ENCODE measurements at places on chromosomes 2 and 18.
A peak's percentile ranks its signal among the peaks of the same experiment; 100 is the strongest.

DNA sequence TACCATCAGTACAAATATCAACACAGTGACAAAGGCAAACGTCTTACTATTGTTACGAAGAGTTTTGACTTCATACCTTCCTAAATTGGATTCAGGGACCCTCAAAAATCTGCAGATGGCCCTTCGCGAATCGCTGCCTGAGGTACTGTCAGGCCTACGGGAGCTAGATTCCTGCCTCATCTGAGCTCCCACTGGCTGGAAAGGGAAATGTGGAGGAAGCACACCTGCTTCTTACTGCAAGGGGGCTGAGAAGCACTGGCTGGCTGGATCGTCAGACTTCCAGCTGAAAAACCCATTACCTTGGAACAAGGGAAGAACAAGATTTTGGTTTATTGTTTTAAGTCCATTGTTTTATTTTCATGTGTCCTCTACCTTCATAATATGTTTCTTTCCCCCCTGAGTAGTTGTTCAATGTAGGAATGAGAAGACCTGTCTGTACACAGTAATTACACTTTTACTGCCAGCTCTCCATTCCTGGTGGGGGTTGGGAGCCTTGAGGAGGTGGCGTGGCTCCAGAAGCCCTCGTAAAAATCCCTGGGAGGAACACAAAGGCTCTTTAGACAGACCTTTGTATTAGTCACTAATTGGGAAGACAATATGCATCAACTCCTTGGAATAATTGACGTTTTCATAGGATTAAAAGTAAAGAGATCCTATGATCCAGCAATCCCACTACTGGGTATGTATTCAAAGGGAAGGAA is 124.1 kb upstream of the NOSTRIN start:
- H3K27ac ChIP-seq: peak overlapping the region; percentile 34
- peaks cover 14% of the 10 kb centered on the region for H3K4me1 ChIP-seq
- no peak for DNase-seq
- no peaks in the 10 kb centered on the region for H3K27me3 ChIP-seq

DNA sequence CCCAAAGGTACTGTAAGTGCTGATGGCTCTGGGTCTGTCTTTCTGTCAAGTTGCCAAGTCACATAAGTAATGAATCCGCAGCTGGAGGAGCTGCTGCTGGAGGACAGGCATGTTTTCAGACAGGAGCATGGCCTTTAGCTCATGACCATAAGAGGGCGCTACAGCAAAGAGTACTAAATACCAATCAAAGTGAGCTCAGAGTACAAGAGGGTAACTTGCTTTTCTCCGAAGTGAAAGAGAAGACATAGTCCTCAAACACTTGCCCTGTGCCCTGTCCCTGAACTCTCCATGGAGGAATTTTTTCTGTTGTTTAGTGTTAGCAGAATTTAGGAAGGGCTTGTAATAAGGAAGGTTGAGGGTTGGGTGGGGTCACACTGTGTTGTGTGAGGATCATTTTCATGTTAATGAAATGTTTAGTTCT is 58.0 kb upstream of the EML6 start:
- no peak overlapping the region for H3K27ac ChIP-seq
- peak; percentile 49 for DNase-seq
- H3K4me1 ChIP-seq: no peaks in the 10 kb centered on the region
- H3K27me3 ChIP-seq: no peaks in the 10 kb centered on the region
- peaks cover 100% of the 10 kb centered on the region for H3K36me3 ChIP-seq

DNA sequence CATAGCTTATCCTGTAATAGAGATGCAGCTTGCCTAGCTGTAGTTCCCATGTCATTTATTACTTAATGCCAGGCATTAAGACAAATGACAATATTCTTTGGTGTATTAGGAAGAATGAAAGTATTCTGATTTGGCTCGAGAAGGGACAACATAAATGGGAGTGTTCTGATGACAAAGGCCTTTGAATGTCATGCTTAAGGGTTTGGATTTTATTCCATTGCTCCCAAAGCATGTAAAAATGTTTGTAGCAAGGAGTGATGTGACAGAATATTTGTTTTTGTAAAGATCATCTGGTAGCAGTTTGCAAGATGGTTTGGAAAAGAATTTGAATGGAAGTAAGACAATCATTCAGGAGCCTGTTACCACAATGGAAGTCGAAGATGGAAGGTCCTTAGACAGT is 30.4 kb downstream of the EEF1B2 start:
- no peak overlapping the region for H3K4me3 ChIP-seq
- H3K4me1 ChIP-seq: no peaks in the 10 kb centered on the region
- H3K27me3 ChIP-seq: no peaks in the 10 kb centered on the region
- DNase-seq: no peak
- no peaks in the 10 kb centered on the region for H3K36me3 ChIP-seq
- no peak overlapping the region for H3K27ac ChIP-seq

DNA sequence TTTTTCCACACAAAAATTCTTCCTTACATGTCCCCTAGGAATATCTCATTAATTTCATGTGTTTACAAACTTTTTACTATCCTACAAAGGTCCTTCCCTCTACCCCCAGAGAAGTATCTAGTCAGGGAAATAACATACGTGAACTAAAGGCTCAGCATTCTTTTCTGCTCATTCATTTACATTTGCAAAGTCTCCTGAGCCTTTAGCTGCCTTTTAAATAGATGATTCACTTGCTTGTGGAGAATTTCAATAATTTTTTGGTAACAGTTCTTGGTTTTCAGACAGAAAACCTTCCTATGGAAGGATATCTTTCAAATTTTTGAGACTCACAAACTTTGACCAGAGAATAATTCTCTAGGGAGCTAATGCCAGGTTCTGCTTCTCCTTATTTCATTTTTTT is 81.5 kb upstream of the RMDN2 start:
- no peak overlapping the region for H3K27ac ChIP-seq
- H3K27me3 ChIP-seq: no peaks in the 10 kb centered on the region
- H3K4me3 ChIP-seq: no peak overlapping the region
- no peak for DNase-seq
- no peaks in the 10 kb centered on the region for H3K4me1 ChIP-seq

DNA sequence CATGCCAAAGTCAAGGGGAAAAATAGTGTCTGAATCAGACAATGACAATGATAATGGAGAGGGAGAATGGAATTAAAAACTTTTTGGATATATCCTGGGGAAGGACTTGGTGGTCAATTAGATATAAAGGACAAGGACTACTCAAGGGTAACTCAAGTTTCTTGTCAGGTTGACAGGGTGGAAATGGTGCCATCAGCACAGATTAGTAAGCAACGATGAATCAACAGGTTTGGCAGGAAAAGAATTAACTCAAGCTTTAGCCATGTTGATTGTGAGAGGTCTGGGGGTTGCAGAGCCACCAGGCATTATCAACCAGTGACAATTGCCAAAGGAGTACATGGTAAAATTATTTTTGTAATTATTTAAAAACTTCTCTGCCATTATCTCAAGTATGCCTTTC is 35.8 kb upstream of the SPATS2L start:
- H3K4me1 ChIP-seq: peaks cover 14% of the 10 kb centered on the region
- H3K27ac ChIP-seq: no peak overlapping the region
- no peak overlapping the region for H3K4me3 ChIP-seq
- H3K36me3 ChIP-seq: no peaks in the 10 kb centered on the region
- no peak for DNase-seq
- no peaks in the 10 kb centered on the region for H3K27me3 ChIP-seq

DNA sequence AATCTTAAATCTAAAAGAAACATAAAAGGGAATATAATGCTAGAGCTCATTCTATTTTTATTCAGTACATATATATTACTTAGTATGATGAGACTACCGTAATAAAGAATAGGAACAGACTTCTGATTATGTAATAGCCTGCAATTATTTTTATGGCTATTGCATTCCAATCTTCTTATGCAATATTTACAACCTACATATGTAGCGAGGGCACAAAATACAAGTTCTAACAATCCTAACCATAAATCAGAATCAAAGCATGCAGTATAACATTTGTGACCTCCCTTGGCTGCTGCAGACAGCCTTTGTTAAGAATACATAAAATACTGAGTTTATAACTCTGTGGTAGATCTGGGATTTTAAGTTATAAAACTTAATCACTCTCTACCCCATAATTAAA is 177.6 kb downstream of the BABAM2 start:
- no peaks in the 10 kb centered on the region for H3K27me3 ChIP-seq
- H3K27ac ChIP-seq: no peak overlapping the region
- H3K36me3 ChIP-seq: no peaks in the 10 kb centered on the region
- H3K4me1 ChIP-seq: no peaks in the 10 kb centered on the region
- DNase-seq: no peak
- no peak overlapping the region for H3K4me3 ChIP-seq

GRCh38 chr2:126792186-126792585 is 106.5 kb upstream of the TEX51 start:
- no peak overlapping the region for H3K4me3 ChIP-seq
- H3K36me3 ChIP-seq: no peaks in the 10 kb centered on the region
- H3K27ac ChIP-seq: no peak overlapping the region
- no peaks in the 10 kb centered on the region for H3K27me3 ChIP-seq
- H3K4me1 ChIP-seq: peaks cover 7% of the 10 kb centered on the region

GRCh38 chr18:10051877-10052631 is 138.2 kb downstream of the VAPA start:
- no peak for DNase-seq
- H3K27ac ChIP-seq: no peak overlapping the region
- no peak overlapping the region for H3K4me3 ChIP-seq
- H3K36me3 ChIP-seq: no peaks in the 10 kb centered on the region
- H3K4me1 ChIP-seq: no peaks in the 10 kb centered on the region
- no peaks in the 10 kb centered on the region for H3K27me3 ChIP-seq

DNA sequence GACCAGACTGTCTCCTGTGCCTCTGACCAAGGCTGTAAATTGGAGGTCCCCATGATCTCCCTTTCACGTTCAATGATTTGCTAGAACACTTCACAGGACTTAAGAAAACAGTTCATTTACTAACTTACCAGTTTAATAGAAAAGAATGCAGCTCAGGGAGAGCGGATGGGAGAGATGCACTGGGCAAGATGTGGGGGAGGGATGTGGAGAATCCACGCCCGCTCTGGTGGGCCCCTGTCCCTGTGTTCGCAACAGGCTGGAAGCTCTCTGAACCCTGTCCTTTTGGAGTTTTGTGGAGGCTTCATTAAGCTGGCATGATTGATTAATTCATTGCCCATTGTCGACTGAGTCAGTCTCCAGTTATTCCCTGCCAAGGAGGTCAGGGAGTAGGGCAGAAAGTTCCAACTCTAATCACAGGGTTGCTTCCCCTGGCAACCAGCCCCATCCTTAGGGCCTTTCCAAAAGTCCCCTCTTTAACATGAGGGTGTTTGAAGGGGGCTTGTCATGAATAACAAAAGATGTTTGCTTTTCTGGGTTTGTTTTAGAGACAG is 257.1 kb downstream of the ACKR3 start:
- no peak overlapping the region for H3K4me3 ChIP-seq
- H3K4me1 ChIP-seq: peaks cover 25% of the 10 kb centered on the region
- no peak overlapping the region for H3K27ac ChIP-seq
- no peak for DNase-seq

GRCh38 chr2:241612156-241613016 is 24.6 kb downstream of the THAP4 start:
- no peak overlapping the region for H3K27ac ChIP-seq
- H3K36me3 ChIP-seq: peaks cover 20% of the 10 kb centered on the region
- H3K27me3 ChIP-seq: no peaks in the 10 kb centered on the region
- no peak for DNase-seq
- peaks cover 4% of the 10 kb centered on the region for H3K4me1 ChIP-seq

Data from neuronal stem cell (in vitro differentiated cells).